ENCODE measurements at places on chromosomes 5 and 9. TPM values are rescaled to one million over a fixed set of nuclear protein-coding genes. Genes with fewer than 3 reads are reported as not detected.

DNA sequence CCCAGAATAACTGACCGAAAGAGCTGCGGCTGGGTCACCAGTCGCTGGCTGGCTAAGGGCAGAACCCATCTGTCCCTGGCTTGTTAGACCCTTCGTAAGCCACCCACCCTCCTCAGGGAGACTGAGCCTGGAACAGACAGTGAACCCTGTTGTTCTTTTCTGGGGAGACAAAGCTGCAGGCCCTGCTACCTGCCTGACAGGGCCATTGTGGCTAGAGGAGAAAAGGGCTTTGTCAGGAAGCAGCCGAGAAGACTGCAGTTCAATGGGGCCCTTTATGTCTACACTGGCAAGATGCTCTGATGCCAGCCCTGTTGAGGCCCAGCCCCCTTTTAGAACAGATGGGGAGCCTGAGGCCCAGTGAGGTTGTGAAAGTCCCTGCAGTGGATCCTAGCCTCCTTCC is 3.7 kb upstream of the NIPAL4 start:
- no peaks in the 10 kb centered on the region for H3K36me3 ChIP-seq
- DNase-seq, result no peak
- H3K4me3 ChIP-seq, result no peak overlapping the region
- no peak overlapping the region for H3K27ac ChIP-seq

DNA sequence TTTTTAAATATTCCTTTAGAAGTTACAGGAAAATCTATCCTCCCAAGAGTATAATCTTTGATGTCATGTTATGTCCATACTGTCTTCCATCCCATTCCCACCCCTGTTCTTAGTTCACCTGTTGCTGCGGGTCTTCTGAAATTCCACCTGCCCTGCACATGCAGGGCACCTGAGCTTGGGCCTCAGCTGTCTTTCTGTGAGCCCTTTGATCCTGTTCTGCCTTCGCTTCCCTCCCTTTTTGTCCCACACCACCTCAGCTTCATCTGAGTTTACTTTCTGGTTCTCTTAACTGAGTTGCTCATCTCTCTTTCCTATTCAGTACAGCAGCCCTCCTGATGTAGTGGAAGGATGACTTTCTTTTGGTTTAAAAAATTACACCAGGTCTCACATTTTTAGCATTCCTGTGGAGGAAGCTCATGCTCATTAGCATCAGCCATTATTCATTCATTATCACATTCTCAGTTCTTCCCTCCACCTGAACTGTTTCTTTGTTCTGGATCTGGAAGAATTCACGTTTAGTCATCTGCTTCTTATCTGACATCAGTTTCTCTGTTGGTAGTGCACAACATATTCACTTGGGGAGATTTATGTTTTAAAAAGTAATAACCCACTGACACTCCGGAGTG is 211.0 kb downstream of the ADCY2 start:
- no peaks in the 10 kb centered on the region for H3K4me1 ChIP-seq
- no peak overlapping the region for H3K27ac ChIP-seq
- no peaks in the 10 kb centered on the region for H3K36me3 ChIP-seq
- no peak overlapping the region for H3K4me3 ChIP-seq
- no peaks in the 10 kb centered on the region for H3K27me3 ChIP-seq

DNA sequence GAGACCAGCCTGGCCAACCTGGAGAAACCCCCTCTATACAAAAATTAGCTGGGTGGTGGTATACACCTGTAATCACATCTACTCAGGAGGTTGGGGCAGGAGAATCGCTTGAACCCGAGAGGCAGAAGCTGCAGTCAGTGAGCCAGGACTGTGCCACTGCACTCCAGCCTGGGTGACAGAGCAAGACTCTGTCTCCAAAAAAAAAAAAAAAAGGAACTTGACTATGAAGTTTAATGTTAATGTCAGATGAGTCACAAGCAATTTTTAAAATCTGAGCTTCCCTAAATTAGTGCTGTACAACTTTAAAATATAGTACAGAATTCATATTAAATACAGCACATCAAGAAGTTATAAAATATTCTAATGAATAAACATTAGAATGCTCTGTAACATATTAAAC is 1.5 kb downstream of the MEIKIN start:
- H3K27me3 ChIP-seq, result no peaks in the 10 kb centered on the region
- DNase-seq, result no peak
- H3K4me1 ChIP-seq, result no peaks in the 10 kb centered on the region
- no peak overlapping the region for H3K27ac ChIP-seq
- no peaks in the 10 kb centered on the region for H3K36me3 ChIP-seq

DNA sequence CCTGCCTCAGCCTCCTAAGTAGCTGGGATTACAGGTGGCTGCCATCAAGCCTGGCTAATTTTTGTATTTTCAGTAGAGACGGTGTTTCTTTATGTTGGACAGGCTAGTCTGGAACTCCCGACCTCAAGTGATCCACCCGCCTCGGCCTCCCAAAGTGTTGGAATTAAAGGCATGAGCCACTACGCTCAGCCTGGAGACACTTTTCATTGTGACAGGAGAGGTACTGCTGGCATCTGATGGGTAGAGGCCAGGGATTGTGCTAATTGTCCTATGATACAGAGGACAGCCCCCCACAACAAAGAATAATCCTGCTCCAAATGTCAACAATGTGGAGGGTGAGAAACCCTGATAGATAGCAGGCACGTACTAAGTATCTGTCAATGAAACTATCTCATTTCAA is 91.3 kb upstream of the SLC25A48 start:
- DNase-seq, result no peak
- no peak overlapping the region for H3K4me3 ChIP-seq
- no peaks in the 10 kb centered on the region for H3K36me3 ChIP-seq

DNA sequence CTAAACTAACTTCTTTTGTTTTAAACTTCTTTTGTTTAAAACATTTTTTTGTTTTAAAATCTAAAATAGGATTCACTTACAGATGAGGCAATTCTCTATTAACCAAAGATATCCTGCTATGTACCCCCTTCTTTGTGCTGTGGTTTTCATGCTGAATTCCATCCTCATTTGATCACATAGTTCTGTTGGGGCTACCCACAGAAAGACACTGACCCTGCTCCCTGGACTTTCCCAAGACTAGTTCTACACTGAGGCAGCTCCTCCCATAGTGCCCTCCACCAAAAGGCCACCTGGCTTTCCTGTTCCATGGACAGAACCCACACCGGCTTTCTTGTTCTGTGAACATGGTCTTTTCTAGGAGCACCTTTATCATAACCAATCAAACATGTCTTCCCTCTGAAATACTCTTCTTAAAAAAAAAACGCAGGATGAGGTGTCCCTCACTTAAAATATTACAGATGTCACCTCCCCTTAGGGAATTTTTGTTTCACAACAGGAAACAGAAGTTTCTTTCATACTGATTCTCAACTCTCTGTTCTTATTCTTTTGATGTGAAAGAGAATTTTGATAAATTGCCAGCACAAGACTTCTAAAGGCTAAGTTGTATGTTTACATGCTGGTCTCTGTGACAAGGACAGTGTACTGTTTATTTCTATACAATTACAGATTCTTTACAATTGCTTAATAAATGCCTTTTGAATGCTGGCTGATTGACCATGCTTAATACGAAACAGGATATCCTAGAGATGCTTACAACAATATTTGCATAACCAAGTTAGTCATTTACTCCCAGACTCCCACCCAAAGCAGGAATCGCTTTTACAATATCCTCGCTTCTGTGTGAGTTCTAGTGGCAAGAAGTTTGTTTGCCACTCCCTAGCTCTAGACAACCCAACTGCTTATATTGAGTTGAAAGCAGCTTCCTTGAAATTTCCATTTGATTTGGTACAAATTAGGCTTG is 300.4 kb downstream of the DTWD2 start:
- no peak overlapping the region for H3K4me3 ChIP-seq
- no peaks in the 10 kb centered on the region for H3K36me3 ChIP-seq
- H3K4me1 ChIP-seq, result no peaks in the 10 kb centered on the region
- H3K27me3 ChIP-seq, result no peaks in the 10 kb centered on the region
- DNase-seq, result no peak

GRCh38 chr5:174790906-174791305 is 66.5 kb downstream of the MSX2 start:
- no peak overlapping the region for H3K27ac ChIP-seq
- H3K4me1 ChIP-seq, result no peaks in the 10 kb centered on the region
- DNase-seq, result no peak
- peaks cover 6% of the 10 kb centered on the region for H3K27me3 ChIP-seq

DNA sequence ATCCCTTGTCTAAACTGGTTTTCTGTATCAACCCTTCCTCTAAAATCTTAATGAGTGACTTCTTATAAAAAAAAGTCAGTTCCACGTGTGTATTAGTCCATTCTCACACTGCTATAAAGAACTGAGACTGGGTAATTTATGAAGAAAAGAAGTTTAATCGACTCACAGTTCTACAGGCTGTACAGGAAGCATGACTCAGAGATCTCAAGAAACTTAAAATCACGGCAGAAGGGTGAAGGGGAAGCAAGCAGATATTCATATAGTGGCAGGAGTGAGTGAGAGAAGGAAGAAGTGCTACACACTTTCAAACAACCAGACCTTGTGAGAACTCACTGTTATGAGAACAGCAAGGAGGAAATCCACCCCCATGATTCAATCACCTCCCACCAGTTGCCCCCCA is 307.8 kb upstream of the ARRDC3 start:
- no peak overlapping the region for H3K27ac ChIP-seq
- no peaks in the 10 kb centered on the region for H3K27me3 ChIP-seq
- H3K4me1 ChIP-seq, result no peaks in the 10 kb centered on the region
- H3K36me3 ChIP-seq, result no peaks in the 10 kb centered on the region

DNA sequence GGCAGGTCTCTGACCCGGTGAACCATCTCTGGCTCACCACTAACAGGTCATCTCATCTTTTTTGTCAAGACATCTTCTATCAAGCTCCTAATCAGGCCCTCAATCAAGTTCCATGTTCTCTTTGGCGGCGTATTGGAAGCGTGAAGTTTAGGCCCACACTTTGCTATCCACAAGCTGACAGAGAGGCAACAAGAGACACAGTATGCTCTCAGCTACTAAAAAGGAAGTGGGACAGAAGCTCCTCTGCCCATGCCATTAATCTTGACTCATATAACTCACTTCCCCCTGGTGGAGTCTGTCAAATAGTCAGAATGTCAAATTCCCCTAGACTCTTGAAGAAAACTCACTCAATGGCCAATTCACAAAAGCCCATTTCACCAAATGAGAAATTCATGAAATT is 77.6 kb upstream of the TMC1 start:
- no peaks in the 10 kb centered on the region for H3K27me3 ChIP-seq
- peak overlapping the region; percentile 16 for H3K27ac ChIP-seq
- H3K4me3 ChIP-seq, result no peak overlapping the region
- no peaks in the 10 kb centered on the region for H3K36me3 ChIP-seq
- H3K4me1 ChIP-seq, result peaks cover 14% of the 10 kb centered on the region

- no peak overlapping the region for H3K4me3 ChIP-seq
- no peaks in the 10 kb centered on the region for H3K36me3 ChIP-seq
- no peaks in the 10 kb centered on the region for H3K27me3 ChIP-seq
- H3K27ac ChIP-seq, result no peak overlapping the region
These were observed 77.6 kb upstream of the ADRA1B start for GRCh38 chr5:159838551-159839222.

GRCh38 chr9:123316053-123316718 is 39.8 kb upstream of the CRB2 start:
- H3K27ac ChIP-seq, result no peak overlapping the region
- no peak overlapping the region for H3K4me3 ChIP-seq
- H3K27me3 ChIP-seq, result peaks cover 3% of the 10 kb centered on the region
- no peaks in the 10 kb centered on the region for H3K36me3 ChIP-seq

GRCh38 chr5:174724484-174725260 is at the start of gene MSX2:
Gene MSX2, plus strand, starts transcription at chr5:174724582. Its CDS starts 78 bp downstream, at chr5:174724660.
- no peak within 1 kb of the TSS for H3K27ac ChIP-seq
- no peak within 1 kb of the TSS for H3K4me3 ChIP-seq
- H3K4me1 ChIP-seq, result peaks cover 8% of the 10 kb centered on the region
- DNase-seq, result peak; percentile 40
- H3K36me3 ChIP-seq, result no peaks in the 10 kb centered on the region
- H3K27me3 ChIP-seq, result peaks cover 64% of the 10 kb centered on the region

- peaks cover 38% of the 10 kb centered on the region for H3K36me3 ChIP-seq
- no peak overlapping the region for H3K4me3 ChIP-seq
- no peak overlapping the region for H3K27ac ChIP-seq
- no peak for DNase-seq
- peaks cover 3% of the 10 kb centered on the region for H3K4me1 ChIP-seq
These were observed 419.6 kb downstream of the KDM4C start for GRCh38 chr9:7177383-7177782.

Gene SYNPO
- not detected for total RNA-seq

Gene PCDHGA6
- total RNA-seq, result 0.75 TPM

Gene IL3
- total RNA-seq, result not detected
